ENCODE measurements at places on chromosomes 2 and 18. TPM values are rescaled to one million over a fixed set of nuclear protein-coding genes. Genes with fewer than 3 reads are reported as not detected.

- DNase-seq: no peak
These were observed 465.9 kb downstream of the EPHA4 start for GRCh38 chr2:221106241-221106640.

- DNase-seq: no peak
These were observed 39.2 kb downstream of the SCN1A start for GRCh38 chr2:166088634-166089033.

Gene CTAGE1
- total RNA-seq: not detected

GRCh38 chr2:196723571-196723970 is 75.9 kb downstream of the GTF3C3 start:
- DNase-seq: no peak

Gene PDCD1
- 0.42 TPM for total RNA-seq

GRCh38 chr2:143440411-143441012 is 311.3 kb downstream of the ARHGAP15 start:
- DNase-seq: no peak

DNA sequence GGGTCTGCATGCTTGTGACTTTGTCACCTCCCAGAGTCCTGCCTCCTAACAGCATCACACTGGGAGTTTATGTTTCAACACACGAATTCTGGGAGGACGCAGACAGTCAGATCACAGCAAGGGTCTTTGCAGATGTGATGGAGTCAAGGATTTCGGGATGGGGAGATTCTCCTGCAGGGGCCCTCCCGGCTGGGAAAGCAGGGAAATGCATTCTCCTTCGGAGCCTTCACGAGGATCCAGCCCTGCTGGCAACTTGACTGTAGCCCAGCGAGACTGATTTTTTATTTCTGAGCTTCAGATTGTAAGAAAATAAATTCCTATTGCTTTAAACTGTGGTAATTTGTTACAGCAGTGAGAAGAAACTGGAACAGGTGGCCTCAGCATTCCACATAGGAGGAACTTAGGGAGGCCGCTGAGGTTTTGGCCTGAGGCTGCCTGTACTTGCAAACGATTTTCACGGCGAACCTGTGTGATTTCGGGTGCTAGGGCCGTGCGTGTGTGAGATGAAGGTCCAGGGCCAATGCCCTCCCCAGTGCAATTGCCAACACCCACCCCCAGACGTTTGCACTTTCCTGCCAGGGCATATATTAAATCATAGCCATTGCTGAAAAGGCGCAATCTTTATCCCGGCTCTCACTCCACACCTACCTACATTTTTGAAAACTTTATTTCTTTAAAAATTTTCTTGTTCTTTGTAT is 79.8 kb downstream of the ASB1 start:
- peak; percentile 79 for DNase-seq

Gene KCNJ13
- total RNA-seq: not detected

Gene CDH20
- total RNA-seq: 0.74 TPM

Gene ZNF385B
- 0.39 TPM for total RNA-seq
